ENCODE measurements at places on chromosomes 2 and 18.

DNA sequence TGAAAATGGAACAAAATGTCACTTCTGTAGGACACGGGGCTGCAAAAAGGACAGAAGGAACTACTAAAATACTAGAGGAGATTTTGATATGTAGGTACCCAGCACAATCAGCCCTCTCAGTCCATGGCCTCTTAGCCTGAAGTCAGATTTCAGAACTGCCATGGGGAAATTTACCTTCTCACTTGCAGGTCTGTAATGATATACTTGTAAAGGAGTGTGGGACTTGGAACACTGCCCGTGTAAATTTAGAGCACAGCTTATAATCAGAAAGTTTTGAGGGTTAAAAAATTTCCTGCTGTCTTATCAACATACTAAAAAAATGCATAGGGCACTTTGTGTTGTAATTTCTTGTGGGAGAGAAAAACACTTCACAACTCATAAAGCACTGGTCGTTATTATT, 60.6 kb downstream of the ZEB2 start:
- DNase-seq = no peak

- DNase-seq = no peak
Observed at GRCh38 chr2:240482141-240482540, 46.7 kb downstream of the GPC1 start.

GRCh38 chr2:9538000-9538507, 17.6 kb downstream of the ADAM17 start:
- DNase-seq = no peak

GRCh38 chr2:20455076-20455587, 8.3 kb downstream of the RHOB start:
- DNase-seq = no peak

DNA sequence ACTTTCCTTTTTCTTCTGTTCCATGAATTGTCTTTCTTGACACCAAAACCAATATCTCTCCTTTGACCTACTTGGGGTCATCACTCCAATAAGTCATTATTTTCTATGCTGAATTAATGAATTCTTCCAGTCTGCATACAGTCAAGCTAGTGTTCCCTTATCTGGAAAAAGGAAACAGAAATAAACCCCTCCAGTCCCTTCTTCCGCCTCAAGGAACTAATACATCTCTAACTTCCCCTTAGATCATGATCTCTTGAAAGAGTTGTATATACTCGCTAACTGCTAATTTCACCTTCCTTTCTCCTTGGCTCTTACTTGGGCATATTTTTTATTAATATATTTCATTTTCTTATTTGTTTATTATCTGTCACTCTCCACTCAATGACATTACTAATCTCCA, 7.3 kb upstream of the ARHGAP15 start:
- DNase-seq = no peak

DNA sequence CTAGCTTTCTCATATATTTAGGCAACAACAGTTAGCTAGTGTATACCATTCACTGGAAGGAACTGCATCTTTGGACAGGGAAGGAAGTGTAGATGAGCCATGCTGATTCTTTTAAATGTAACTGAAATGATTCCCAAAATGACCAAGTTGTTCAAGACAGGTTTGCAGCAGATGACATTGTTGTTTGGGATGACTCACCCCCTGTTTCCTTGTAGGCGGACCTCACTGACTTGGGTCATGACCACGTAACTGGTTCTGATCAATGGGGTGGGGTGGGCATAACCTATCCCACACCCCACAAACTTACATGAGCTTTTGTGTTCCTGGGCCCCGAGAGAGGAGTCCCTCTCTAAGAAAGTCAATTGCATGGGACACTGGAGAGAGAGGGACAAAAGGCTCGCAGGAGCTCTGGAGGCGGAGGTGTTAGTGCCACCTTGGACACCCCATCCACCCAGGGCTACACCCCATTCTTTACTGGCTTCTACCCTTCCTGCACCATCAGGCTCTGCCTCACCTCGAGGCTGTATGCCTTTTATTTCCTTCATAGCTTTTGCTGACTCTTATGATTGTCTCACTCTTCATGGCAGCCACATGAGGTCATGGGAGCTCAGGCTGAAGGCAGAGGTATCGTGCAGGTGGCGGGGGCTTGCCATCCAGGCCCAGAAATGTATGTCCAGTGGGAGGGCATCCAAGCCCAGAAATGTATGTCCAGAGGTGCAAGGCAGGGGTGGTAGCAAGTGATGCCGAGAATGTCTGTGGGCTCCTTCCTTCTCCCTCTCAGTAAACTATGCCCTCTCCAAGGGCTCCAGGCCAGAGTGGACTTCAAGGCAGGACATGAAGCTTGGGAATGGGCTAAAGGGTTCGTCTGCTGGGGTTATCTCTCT, 108.0 kb downstream of the TWIST2 start:
- no peak for DNase-seq

GRCh38 chr2:42693688-42694479, 70.1 kb downstream of the OXER1 start:
- DNase-seq = no peak

DNA sequence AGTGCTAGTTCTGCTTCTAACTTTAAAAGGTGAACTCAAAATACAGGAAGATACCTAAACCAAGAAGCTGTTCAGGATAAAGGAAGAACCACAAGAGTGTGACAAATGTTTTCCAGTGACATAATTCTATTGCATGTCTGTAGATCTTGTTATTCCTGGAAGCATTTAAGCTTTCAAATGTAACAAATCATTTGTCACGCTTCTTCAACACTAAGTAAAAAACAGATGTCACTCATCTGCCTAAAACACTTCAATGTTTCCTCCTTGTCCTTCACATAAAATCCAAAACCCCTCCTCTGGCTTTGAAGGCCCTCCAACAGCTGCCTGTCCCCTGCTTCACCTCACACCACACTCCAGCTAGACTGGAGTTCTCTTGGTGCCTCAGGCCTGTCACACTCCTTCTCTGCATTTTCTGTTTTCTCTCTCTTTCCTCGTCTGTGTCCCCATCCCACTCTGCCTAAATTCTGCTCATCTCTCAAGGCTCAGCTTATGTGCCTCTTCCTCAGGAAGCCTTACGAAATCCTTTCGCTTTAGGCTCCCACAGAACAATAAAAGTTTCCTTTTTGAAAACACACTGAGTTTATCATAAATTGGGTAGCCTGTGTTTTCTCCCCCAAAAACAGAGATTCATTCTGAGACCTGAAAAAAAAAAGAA, 6.4 kb upstream of the CLEC4F start:
- DNase-seq = no peak

DNA sequence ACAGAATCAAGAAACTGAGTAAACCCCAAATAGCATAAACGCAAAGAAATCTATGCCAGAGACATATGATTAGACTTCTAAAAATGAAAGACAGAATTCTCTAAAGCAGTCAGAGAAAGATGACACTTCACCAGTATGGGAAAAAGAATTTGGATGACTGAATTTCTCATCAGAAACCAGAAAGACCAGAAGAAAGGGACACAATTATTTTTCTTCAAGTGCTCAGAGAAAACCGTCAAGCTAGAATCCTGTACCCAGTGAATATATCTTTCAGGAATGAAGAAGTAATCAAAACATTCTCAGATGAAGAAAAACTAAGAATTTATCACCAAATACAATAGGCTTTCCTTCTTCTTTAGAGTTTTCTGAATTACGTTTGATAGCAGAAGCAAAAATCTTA, 14.2 kb upstream of the ESPNL start:
- DNase-seq = no peak

- no peak for DNase-seq
Observed at GRCh38 chr2:225994748-225995405, 595.4 kb downstream of the NYAP2 start.

GRCh38 chr18:58499527-58500221, 129.2 kb downstream of the ALPK2 start:
- no peak for DNase-seq

- DNase-seq = peak; percentile 87
Observed at GRCh38 chr2:100260712-100261620, 61.3 kb downstream of the LONRF2 start.

- no peak for DNase-seq
Observed at GRCh38 chr2:165692906-165693305, 101.1 kb downstream of the GALNT3 start.

- DNase-seq = no peak
Observed at GRCh38 chr2:180374502-180375281, 367.6 kb upstream of the CWC22 start.

- DNase-seq = no peak
Observed at GRCh38 chr2:44456946-44457345, 95.2 kb downstream of the CAMKMT start.

DNA sequence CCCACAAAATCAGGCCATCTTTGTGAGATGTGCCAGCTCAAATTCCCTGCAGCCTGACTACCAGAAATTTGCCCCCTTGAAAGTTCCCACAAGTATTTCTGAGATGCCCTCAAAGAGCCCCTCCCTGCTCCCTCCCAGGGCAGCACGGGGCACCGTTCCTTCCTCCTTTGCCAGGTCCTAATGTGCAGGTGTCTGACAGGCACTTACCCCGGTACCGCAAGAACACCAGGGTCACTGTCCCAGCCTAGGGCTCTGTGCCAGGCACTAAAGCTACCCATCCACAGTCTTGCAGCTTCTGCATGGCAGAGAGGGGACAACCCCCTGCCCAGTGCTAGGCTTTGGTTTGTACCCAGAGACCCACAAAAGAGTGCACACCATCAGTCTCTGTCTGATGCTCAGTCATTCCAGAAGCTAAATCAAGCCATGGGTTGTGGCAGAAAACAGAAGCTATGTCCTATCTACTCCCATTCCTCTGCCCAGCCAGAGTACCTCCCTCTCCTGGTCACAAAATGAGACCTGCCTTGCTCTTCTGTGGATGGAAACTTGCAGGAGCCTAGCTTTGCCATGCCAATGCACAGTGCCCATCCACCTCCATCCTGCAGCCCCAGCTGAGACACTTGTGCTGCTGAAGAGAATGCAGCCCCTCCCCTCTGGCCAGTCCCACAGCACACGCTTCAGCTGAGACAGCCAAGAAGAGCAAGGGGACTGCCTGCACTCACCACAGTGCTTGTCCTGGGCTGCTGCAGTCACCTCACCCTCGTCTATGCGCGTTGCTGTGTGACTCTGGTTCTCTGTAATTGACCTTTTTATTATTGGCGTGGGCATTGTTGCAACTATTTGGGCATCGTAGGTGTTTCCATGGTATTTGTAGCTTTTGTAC, 48.7 kb downstream of the INPP5D start:
- no peak for DNase-seq

GRCh38 chr2:232365621-232366321, 12.8 kb upstream of the ALPP start:
- peak; percentile 60 for DNase-seq

- DNase-seq = no peak
Observed at GRCh38 chr2:64298161-64298560, 153.9 kb upstream of the PELI1 start.

DNA sequence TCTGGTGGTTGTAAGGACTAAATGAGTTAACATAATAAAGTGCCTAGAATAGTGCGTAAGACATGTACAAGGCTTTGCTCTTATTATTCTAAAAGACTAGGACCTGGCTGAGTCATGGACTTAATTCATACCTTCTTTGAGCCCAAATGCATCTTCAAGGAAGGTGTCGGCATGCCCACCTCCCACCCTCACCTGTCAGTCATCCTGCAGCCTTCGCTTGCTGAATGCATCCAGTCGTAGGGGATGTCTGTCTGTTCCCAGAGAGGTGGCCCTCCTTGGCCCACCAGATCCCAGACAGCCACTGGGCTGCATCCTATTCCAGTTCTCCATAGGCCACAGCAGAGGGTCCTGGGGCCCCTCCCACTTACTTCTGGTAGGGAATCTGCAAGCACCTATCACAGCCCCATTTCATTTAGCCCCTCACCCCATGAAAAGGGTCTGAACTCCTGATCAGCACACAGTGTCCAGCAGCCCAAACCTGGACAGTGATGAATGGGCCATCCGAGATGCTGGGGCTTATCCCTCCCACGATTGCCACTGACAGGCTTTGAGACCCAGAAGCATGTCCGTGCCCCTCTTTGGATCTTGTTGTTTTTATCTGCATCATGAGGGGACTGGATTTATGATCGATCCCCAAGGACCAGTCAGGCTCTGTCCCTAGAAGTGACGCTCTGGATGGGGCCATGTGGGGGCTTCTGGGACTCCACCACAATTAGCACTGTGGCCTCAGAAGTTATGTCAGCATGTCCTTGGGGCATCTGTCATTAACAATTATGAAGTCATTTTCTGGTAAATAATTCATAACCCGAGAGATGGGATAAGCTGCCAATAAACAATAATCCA, 101.1 kb downstream of the KLHL29 start:
- DNase-seq = no peak

- no peak for DNase-seq
Observed at GRCh38 chr2:43701111-43701510, 24.9 kb upstream of the C1GALT1C1L start.

DNA sequence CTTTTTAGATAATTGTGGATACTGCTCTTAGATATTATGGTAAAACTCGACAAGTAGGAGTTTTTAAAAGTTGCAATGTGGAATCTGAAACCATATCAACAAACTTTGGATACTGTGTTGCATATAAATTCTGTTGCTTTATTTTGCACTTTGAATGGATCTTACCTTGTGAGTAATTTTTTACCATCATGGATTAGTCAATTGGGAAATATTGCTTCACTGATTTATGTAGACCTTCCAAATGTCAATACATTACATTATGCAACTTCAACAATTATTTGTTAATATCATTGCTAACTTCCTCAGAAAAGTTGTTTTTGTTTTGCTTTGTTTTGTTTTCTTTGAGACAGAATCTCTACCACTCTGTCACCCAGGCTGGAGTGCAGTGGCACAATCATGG, 102.0 kb upstream of the SLC38A11 start:
- DNase-seq = no peak

- DNase-seq = peak; percentile 59
Observed at GRCh38 chr2:148614322-148615049, 30.1 kb upstream of the EPC2 start.

GRCh38 chr2:197312186-197312585, 1.6 kb upstream of the ANKRD44 start:
- no peak for DNase-seq

GRCh38 chr2:238131761-238132462, 6.6 kb upstream of the KLHL30 start:
- DNase-seq = no peak

DNA sequence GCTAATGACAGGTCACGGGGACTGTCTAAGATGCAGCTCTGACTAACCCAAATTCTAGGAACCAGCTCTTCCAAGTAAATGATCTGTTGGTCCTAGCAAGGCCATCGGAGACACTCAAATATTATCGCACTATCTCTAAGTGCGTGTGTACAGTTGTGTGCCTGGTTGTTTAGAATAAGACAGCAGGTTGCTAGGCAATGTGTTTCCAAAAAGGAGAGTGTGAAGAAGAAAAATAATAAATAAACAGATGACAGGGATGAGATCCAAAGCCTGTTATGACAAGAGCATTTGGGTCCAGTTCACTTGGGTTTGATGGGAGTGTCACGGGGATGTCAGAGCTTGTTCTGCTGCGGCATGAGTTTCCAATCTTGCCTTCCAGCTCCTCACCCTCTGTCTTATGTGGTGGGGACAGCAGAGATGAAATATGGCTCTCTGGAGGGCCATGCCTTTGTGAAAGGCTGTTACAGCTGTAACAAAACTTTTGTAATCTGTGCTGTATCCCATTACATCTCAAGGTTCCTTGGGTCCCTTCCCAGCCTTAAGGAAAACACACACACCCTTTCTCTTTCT, 127.5 kb upstream of the TNP1 start:
- DNase-seq = no peak

GRCh38 chr2:223997938-223998337, 40.7 kb downstream of the MRPL44 start:
- no peak for DNase-seq
